Gastrocnemius medialis (tissue), 4 donors: ENCODE measurements at places on chromosomes 12 and 14. TPM values are rescaled to one million over a fixed set of nuclear protein-coding genes. Genes with fewer than 3 reads are reported as not detected.

The IFI27 gene
- 179 TPM for total RNA-seq

The RIPK3 gene
- total RNA-seq = 1.3 TPM

The KLRC1 gene
- total RNA-seq = not detected

The SOX5 gene
- total RNA-seq = 2.4 TPM

The NEDD1 gene
- total RNA-seq = 15.1 TPM

The CCDC184 gene
- 0.94 TPM for total RNA-seq

The SPIC gene
- total RNA-seq = not detected

The DIO2 gene
- 5.5 TPM for total RNA-seq

The SMCO2 gene
- total RNA-seq = not detected
